ENCODE measurements at places on chromosomes 16 and 17.

- DNase-seq: no peak
Observed at GRCh38 chr17:11628374-11628773, 30.1 kb downstream of the DNAH9 start.

DNA sequence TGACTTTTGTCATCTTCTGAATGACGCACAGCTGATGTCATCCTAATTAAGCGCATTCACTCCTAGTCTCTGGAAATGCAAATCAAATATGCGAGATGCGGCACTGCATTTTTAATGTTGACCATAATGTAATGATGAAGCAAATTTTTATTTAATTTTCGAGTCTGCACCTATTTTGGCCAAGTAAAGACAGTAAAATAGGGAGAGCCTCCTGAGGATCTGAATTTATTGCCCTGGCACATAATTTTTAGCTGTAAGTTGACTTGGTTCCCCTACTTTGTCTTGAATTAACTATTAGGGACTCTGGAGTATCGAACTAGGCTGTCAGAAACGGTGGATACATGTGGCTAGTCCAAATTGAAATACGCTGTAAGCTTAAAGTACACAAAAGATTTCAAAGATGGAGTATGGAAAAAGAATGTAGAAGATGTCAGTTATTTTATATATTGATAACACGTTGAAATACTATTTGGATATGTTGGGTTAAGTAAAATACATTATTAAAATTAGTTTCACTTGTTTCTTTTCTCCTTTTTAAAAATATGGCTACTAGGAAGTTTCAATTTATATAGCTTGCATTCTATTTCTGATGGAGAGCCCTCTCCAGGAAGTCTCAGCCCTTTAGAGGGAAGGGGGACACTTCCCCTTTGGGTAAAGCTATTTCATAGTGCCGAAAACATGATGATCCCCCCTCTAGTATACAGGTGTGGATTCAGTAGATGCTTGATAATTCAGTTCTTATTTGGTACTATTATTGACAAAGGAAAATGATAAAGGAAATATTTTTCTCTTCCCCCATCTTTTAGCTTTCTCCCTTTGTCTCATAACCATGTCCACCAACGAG, 991 bp downstream of the KPNA2 start:
- DNase-seq: peak; percentile 49

GRCh38 chr17:74810699-74811485, 34.7 kb upstream of the NAT9 start:
- DNase-seq: no peak

DNA sequence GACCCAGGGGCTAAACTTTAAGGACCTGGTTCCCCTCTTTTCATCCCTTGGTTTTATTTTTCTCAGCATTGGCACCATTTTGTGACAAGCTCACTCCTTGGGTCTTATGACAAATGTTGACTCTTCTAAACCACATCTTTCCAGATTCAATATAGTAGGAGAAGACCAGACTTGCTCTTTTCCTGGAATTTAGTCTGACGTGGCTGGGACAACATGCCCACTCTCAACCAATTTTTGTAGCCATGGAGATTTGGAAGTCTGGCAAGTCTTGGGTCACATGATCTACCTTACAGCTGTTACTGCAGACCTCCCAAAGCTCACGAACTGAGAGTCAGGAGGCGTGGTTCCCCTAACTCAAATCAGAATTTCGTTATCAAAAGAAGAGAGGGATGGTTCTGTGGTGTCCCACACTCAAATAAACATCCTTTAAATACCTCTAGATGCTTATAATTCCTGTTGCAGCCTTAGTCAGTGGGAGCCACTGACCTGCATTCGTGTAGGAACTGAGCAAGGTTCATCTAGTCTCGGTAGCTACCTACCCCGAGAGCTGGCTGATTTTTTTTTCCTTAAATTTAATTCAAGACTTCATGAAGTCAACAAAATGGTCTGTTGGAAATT, 683.5 kb downstream of the MAF start:
- no peak for DNase-seq

DNA sequence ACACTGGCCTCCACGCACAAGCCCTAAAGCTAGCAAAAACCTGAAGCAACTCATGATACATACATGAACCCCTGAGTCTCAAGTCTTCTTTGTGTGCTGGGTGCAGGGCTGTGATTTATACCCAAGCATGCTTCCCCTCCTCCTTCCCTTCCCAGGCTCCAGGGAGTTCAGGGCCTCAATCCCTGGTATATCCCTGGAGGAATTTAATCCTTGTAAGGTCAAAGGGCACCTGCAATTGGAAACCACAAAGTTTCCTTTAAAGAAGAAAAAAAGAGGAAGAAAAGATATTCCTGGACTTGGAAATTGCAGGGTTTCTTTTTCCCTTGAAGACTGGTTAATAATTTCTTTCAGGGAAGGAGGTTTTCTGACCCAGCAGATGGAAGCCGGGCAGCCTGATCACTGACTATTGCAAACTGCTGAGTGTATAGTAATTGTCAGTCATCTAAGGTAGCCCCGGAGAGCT, 182.3 kb downstream of the AATF start:
- no peak for DNase-seq

GRCh38 chr17:73138541-73139138, 26.2 kb upstream of the SSTR2 start:
- DNase-seq: no peak

DNA sequence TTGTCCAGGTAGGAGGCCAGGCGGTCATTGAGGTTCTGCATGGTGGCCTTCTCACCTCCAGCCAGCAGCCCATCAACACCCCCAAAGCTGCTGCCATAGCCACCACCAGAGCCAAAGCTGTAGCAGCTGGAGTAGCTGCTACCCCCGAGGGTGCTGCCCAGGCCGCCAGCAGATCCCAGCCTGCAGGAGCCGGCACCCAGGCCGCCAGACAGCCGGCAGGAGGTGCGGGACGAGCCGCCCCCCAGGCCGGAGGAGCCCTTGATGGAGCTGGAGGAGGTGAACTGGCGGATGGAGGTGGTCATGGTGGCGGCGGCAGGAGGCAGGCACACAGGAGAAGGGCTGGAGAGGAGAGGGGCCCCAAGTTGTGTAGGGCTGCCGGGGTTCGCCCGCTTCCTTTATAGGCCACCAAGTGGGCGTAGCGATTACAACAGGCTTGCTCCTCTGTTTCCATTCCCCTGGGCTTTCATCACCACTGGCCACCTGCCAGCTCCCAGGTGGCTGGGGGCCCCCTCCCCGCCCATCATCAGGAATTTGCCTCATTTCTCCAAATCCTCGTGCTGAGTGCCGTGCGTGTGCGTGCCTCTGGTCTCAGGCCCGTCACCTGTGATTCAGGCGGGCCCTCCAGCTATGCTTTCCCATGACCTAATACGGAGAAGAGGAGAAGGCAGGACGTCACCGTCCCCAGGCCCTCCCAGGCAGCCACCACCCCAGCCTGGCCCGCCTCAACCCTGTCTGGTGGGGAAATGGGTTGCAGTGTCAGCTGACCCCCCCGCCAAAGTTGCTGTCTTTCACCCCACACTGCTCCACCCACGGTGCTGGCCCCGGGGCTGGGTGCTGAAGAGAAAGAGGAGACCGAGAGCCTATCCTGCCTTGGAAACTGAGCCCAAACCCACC, at the start of gene KRT17:
KRT17 (minus strand) TSS at position 368 of the 894 bp plus-strand sequence; CDS start at position 302, 66 bp downstream.
- DNase-seq: peak; percentile 53

- DNase-seq: no peak
Observed at GRCh38 chr16:13977177-13977576, 57.2 kb downstream of the ERCC4 start.

- no peak for DNase-seq
Observed at GRCh38 chr17:41294016-41294415, 8.6 kb downstream of the KRTAP29-1 start.

- DNase-seq: no peak
Observed at GRCh38 chr16:54140788-54141136, 145.8 kb downstream of the IRX3 start.

GRCh38 chr17:41907185-41907556, 11.6 kb downstream of the ACLY start:
- DNase-seq: no peak

GRCh38 chr17:40443196-40443987, at the start of gene IGFBP4:
TSS of gene IGFBP4 (plus strand) at chr17:40443450. CDS start at chr17:40443736, 286 bp downstream.
- DNase-seq: peak; percentile 68

- DNase-seq: no peak
Observed at GRCh38 chr17:77802333-77802615, 156.2 kb upstream of the TNRC6C start.

GRCh38 chr17:60381958-60382357, 10.0 kb downstream of the USP32 start:
- DNase-seq: no peak

- DNase-seq: no peak
Observed at GRCh38 chr17:75344666-75345065, 55.4 kb upstream of the SLC25A19 start.

GRCh38 chr16:67173808-67174705, 3.7 kb downstream of the NOL3 start:
- peak; percentile 91 for DNase-seq

GRCh38 chr17:81621494-81622130, 15.3 kb downstream of the NPLOC4 start:
- DNase-seq: no peak

GRCh38 chr17:2721603-2722002, 10.0 kb upstream of the CLUH start:
- DNase-seq: no peak

DNA sequence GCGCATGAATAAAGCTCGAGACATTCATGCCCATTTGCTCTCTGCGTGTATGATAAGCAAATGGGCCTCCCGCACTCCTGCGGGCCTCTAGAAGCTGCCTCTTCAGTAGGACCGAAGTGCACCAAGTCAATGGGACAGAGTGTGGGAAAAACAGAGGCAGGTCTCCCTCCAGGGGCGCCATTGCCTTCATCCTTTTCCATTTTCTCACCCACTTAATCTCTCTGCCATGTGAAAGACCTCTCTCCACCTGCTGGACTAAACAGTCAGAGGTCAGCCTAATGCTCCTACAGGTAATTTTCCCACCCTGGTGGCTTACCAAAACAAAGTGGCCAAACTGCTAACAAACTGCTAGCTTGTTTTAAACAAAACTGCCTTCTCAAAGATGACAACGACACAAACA, 210.9 kb downstream of the ZFHX3 start:
- DNase-seq: peak; percentile 11

DNA sequence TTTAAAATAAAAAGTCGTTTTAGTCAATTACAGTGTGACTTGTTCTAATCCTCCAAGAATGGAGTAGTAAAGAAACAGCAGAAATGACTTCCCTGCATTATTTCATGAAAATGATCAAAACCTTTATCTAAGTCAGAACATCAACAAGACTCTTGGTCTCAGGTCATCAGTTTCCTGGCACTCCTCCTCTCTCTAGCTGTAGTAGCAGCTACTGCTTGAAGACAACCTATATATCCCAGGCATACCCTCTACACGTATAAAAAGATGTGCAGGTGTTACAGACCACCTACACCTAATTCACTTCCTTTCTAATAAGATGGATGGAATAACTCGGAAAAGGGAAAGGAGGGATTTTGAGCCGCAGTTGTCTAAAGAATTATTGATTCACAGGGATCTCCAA, 1.6 kb upstream of the FBF1 start:
- no peak for DNase-seq

DNA sequence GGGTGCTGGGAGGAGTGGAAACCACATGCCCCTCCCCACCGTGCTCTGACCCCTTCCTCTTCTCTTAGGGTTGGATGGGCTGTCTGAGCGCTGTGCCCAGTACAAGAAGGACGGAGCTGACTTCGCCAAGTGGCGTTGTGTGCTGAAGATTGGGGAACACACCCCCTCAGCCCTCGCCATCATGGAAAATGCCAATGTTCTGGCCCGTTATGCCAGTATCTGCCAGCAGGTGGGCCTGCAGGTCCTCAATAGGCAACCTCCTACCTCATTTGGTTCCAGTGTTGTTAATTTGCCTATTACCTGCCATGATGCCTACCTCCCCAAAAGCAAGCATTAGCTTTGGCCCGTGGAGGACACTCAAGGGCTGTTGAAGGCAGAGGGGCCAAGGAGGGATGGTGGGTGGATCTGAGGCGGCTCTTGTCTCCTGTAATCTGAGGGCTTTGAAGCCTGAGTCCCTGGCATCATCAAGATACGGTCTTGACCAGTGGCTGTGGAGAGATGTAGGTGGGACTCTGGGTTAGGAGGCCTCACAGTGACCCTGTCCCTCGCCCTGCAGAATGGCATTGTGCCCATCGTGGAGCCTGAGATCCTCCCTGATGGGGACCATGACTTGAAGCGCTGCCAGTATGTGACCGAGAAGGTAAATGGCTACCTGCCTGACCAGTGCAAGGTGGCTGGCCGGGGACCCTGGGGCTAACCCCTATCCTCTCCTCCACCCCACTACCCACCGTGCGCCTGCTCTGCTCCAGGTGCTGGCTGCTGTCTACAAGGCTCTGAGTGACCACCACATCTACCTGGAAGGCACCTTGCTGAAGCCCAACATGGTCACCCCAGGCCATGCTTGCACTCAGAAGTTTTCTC, 3.4 kb downstream of the ALDOA start:
- DNase-seq: no peak

DNA sequence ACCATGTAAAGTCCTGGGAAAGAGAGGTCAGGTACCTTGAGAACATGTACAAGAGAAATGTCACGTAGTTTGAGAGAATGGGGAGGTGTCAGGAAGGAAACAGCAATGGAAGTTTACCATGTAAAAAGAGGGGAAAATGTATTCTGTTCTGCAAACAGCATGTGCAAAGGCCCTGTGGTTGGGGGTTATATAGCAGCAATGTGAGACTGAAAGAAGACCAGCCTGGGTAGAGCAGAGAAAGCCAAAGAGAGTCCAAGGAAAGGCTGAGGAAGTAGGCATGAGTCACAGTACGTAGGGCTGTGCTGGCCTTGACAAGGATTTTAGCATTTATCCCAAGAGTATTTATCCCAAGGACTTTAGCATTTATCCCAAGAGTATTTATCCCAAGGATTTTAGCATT, 141.3 kb upstream of the CACNG3 start:
- DNase-seq: no peak

DNA sequence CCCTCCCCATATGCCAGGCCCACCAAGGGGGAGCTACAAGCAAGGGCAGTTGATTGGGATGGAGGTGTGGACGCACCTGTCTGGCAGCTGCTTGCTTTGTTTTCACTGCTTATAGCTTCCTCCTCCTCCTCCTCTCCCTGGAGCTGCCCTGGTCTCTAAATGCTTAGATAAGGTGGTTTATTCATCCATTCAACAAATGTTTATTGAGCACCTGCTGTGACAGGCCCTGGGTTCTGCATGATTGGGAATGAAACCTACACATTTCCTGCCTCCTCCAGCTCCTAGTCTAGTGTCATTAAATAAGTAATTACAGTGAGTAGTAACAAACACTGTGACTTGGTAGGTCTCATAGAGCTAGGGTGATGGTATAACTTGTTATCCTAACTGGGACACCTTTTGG, 17.4 kb upstream of the MAP3K14 start:
- no peak for DNase-seq

DNA sequence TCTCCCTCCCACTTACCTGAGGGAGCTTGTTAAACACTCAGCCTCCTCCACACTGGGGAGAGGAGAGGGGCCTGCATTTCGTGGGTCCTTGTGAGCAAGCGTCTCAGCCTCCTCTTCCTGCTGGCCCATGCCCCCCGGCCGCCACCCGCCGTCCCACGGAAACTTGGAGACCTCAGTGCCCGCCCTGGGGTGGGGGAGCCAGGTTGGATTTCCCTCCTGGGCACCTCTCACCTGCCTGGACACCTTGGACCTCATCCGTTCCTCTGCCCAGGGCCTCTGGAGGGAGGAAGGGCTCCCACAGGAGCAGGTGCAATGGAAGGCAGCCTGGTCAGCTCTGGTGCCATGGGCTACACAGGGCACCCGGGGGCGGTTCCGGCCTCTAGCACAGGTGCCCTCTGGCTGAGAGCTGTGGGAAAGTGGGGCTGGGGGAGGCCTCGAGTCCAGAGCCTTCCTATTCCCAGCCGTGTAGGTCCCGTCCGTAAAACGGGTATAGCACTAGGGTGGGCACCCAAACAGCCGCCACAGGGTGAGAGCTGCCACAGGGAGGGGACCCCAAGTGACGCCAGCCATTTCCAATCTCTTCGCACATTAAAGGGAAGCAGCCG, 11.0 kb downstream of the GSE1 start:
- no peak for DNase-seq
